ENCODE measurements at places on chromosomes 3 and 15.

GRCh38 chr3:183449391-183449790 is 21.0 kb upstream of the MCF2L2 start:
- H3K27ac ChIP-seq = no peak overlapping the region
- DNase-seq = no peak
- H3K36me3 ChIP-seq = no peaks in the 10 kb centered on the region
- H3K27me3 ChIP-seq = no peaks in the 10 kb centered on the region

DNA sequence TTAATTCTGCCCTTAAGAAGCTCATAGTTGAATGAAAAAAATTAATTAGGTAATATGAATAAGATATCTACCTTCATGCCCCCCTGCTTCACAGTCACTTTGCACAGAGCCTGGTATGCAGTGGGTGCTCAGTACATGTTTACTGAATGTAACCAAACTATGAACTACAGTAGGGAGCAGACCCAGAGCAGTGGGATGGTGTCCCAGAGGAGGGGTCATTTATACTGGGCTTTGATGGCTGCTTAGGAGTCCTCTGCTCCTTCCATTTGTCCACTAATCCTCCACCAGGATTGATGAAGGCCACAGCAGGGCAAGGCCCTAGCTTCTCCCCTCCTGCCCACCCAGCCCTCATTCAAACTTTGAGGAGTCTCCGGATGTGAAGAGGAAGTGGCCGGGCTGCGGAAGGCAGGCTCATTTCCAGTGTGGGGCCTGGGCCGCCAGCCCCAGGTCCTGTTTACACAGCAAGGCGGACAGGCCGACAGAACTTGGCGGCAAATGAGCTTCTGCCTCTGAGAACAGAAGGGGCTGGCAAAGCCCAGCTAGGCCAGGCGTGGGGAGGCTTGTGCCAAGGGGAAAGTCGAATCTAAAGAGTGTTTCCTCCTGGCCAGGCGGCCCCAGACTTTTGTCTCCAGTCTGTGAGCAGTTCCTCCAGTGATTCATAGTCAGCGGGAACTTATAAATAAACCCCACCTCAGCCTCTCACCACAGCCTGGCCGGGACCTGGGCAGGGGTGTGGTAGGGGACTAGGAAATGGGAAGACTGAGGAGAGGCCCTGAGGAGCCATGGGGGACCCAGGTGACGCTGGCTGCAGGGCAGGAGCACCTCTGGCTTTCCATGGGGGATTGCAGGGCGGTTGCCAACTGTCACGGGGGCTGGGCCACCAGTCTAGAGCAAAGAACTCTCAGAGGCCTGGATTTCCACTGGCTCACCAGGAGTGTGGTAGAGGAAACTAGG is 51.6 kb upstream of the LCTL start:
- H3K4me3 ChIP-seq = no peak overlapping the region
- H3K27me3 ChIP-seq = peaks cover 13% of the 10 kb centered on the region
- H3K4me1 ChIP-seq = peaks cover 22% of the 10 kb centered on the region

DNA sequence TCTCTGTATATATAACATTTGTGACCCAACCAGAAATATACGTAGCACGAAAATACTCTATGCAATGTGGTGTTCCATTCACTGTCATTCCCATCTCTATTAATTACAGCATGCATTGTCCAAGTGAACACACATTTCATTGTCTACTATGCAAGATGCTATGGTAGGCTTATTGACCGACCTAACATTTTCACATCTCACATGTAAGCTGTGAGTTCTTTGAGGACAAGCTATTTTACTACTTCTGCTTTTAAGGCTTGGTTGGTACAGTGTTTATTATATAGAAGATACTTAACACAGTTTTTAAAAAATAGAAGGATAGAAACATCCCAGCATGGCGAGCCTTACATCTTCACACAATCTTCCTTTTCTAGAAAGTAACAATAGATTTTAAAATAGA is 164.4 kb downstream of the KLHL25 start:
- peaks cover 47% of the 10 kb centered on the region for H3K4me1 ChIP-seq
- H3K27ac ChIP-seq = no peak overlapping the region
- H3K36me3 ChIP-seq = peaks cover 12% of the 10 kb centered on the region
- no peak overlapping the region for H3K4me3 ChIP-seq
- no peak for DNase-seq

DNA sequence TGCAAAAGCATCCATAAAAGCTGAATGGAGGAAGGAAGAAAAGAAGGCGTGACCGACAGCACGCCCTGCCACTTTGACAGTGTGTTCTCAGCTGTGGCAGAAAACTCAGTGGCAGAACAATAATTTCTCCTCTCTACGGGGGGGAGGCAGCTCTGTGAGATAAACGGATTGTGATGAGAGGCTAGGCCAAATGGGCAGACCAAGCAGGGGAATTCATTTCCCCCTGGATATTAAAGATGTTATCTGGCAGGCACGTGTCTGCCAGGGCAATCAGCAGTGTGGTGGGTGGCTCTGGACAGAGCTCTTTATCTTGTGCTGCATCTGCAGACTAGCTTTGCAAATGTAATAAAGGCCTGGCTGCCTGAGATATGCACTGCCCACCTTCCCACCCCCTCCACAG is 1.9 kb upstream of the RMDN3 start:
- no peaks in the 10 kb centered on the region for H3K27me3 ChIP-seq
- H3K27ac ChIP-seq = no peak overlapping the region
- H3K4me3 ChIP-seq = no peak overlapping the region
- H3K4me1 ChIP-seq = peaks cover 22% of the 10 kb centered on the region
- no peak for DNase-seq

- no peaks in the 10 kb centered on the region for H3K36me3 ChIP-seq
- peak overlapping the region; percentile 67 for H3K27ac ChIP-seq
- H3K4me1 ChIP-seq = peaks cover 16% of the 10 kb centered on the region
- peaks cover 11% of the 10 kb centered on the region for H3K27me3 ChIP-seq
- no peak for DNase-seq
These were observed 14.6 kb upstream of the FGD5 start for GRCh38 chr3:14803981-14804834.

GRCh38 chr3:20041197-20041780 is 1.0 kb downstream of the KAT2B start:
- DNase-seq = peak; percentile 92
- no peaks in the 10 kb centered on the region for H3K27me3 ChIP-seq
- peak overlapping the region; percentile 90 for H3K27ac ChIP-seq
- H3K4me3 ChIP-seq = peak overlapping the region; percentile 92

DNA sequence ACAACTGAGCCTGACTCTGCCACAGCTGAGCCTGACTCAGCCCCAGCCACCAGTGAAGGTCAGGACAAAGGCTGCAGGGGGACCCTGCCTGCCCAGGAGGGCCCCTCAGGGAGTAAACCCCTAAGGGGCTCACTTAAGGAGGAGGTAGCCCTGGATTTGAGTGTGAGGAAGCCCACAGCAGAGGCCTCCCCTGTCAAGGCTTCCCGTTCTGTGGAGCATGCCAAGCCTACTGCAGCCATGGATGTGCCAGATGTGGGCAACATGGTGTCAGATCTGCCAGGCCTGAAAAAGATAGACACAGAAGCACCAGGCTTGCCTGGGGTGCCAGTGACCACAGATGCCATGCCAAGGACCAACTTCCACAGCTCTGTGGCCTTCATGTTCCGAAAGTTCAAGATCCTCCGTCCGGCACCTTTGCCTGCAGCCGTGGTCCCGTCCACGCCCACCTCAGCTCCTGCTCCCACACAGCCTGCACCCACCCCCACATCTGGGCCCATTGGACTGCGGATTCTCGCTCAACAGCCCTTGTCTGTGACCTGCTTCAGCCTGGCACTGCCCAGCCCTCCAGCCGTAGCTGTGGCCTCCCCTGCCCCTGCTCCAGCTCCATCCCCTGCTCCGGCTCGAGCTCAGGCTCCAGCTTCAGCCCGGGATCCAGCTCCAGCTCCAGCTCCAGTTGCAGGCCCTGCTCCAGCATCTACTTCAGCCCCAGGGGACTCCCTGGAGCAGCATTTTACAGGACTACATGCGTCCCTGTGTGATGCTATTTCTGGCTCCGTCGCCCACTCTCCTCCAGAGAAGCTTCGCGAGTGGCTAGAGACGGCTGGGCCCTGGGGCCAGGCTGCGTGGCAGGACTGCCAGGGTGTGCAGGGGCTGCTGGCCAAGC is 6.2 kb downstream of the C15orf39 start:
- H3K36me3 ChIP-seq = peaks cover 73% of the 10 kb centered on the region
- no peak for DNase-seq
- H3K4me1 ChIP-seq = peaks cover 57% of the 10 kb centered on the region
- no peaks in the 10 kb centered on the region for H3K27me3 ChIP-seq
- H3K4me3 ChIP-seq = no peak overlapping the region

GRCh38 chr3:36482880-36483279 is 102.6 kb downstream of the STAC start:
- no peak for DNase-seq
- no peak overlapping the region for H3K4me3 ChIP-seq
- no peaks in the 10 kb centered on the region for H3K27me3 ChIP-seq
- no peaks in the 10 kb centered on the region for H3K4me1 ChIP-seq
- H3K36me3 ChIP-seq = no peaks in the 10 kb centered on the region
- H3K27ac ChIP-seq = no peak overlapping the region

DNA sequence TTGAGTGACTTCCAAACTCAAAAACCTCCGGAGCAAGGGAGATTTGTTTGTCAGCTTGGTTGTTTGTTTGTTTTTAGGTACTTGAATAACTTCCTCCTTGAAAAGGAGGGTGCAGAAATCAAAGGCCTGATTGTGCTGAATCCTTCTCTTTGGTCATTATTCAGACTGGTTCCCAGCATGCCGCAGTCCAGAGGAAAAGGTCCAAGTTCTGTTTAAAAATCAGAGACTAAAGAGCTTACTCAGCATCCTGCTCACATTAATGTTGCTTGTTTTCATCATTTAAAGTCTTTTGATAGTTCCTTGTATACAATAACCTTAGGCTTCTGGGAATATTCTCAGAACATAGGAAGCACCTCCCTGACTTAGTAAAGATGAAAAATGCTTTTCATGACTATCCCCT is 982 bp upstream of the SCG3 start:
- H3K4me3 ChIP-seq = no peak overlapping the region
- no peaks in the 10 kb centered on the region for H3K36me3 ChIP-seq
- peaks cover 7% of the 10 kb centered on the region for H3K4me1 ChIP-seq
- DNase-seq = no peak
- no peak overlapping the region for H3K27ac ChIP-seq
